ENCODE measurements at places on chromosomes 16 and 17. TPM values are rescaled to one million over a fixed set of nuclear protein-coding genes. Genes with fewer than 3 reads are reported as not detected.

Gene FNDC8
- not detected for polyA plus RNA-seq

Gene GAS7
- polyA plus RNA-seq, result 6.7 TPM

DNA sequence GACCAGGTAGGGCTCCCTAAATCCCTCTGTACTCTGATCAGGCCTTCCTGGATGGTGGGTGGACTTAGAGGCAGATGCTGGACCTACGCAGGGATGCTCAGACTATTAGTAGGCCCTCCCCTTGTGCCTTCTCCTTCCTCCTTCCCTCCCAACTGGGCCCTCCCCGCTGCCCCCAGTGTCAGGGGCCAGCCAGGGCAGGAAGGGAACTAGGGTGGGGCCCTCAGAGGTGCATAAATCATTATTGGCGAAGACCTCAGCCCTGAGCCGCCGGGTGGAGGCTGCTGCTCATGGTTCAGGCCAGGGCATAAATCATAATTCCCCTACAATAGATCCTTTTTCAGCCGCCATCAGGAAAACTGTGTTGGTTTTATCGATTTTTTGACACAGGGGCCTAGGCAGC lies 81.4 kb downstream of the MRM1 start:
- H3K4me3 ChIP-seq, result no peak overlapping the region
- H3K27ac ChIP-seq, result no peak overlapping the region
- H3K27me3 ChIP-seq, result no peaks in the 10 kb centered on the region
- H3K4me1 ChIP-seq, result no peaks in the 10 kb centered on the region
- DNase-seq, result no peak

DNA sequence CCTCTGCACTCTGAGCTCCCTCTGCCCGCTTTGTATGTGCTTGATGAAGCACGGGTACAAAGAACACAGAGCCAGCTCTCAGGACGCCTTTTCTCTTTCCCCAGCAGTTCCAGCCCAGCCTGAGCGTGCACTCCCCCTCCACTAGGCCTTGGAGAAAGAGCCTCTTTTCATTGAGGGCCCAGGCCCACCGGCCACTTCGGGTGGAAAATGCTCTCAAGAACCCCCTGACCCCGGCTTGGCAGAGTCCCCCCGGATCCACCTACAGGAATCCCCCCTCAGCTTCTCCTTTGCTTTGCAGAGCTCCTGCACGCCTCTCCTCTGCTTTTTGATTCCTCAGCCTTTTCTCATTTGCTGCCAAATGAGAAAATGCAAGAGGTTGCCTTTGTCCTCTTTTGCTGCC lies 30.2 kb downstream of the MRC2 start:
- DNase-seq, result no peak
- no peak overlapping the region for H3K27ac ChIP-seq
- H3K4me3 ChIP-seq, result no peak overlapping the region
- H3K36me3 ChIP-seq, result no peaks in the 10 kb centered on the region
- no peaks in the 10 kb centered on the region for H3K27me3 ChIP-seq

GRCh38 chr16:85867189-85867588 lies 31.8 kb upstream of the IRF8 start:
- no peak for DNase-seq
- no peak overlapping the region for H3K4me3 ChIP-seq
- H3K27me3 ChIP-seq, result peaks cover 62% of the 10 kb centered on the region
- no peaks in the 10 kb centered on the region for H3K36me3 ChIP-seq

- H3K36me3 ChIP-seq, result no peaks in the 10 kb centered on the region
- peak overlapping the region; percentile 42 for H3K27ac ChIP-seq
- peak; percentile 87 for DNase-seq
- H3K27me3 ChIP-seq, result no peaks in the 10 kb centered on the region
Measured at GRCh38 chr16:82192665-82193064, 22.6 kb upstream of the MPHOSPH6 start.

DNA sequence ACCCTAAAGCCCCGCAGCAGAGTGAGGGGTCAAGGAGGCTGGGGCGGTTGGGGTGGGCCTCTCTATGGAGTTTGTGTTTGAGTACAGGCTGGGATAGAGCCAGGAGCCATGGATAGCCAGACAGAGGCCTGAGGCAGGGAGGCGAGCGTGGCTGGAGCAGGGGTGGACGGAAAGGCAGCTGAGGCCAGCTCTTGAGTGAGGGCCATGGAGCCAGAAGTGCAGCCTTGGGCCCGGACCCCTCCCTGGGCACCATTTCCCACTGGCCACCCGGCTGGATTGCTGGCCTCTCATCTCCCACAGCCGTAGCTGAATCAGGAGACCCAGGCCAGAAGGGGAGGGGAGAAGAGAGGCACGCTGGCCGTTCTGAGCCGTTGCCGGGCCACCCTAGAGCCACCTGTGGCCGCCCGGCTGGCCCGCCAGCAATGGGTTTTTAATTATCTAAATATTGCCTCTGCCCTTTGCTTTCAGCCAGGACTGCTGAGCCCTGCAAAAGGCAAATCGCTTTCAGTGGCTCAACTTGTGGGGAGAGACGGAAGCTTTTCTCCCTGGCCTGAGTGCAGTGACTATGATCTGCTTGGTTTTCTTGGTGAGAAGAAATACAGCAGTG lies 75.2 kb upstream of the GSE1 start:
- no peak overlapping the region for H3K4me3 ChIP-seq
- H3K4me1 ChIP-seq, result no peaks in the 10 kb centered on the region
- no peak for DNase-seq
- H3K36me3 ChIP-seq, result no peaks in the 10 kb centered on the region
- H3K27me3 ChIP-seq, result no peaks in the 10 kb centered on the region
- no peak overlapping the region for H3K27ac ChIP-seq

DNA sequence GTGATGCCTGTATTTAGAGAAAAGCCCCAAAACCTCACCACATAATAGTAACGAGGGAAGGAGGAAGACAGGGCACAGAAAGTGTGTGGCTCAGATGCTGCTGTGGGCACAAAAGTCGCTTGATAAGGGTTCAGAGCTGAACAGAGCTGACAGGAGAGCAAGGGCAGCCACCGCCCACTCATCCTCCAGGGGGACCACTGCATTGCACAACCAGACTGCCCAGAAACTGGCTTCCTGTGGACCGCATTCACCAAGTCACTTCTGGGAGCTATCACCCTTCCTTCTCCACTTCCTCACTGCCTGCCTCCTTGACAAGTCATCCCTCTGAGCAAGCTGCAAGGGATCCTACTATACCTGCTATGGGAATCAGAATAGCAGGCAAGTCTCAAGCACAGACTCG lies 512.4 kb upstream of the CDH11 start:
- no peaks in the 10 kb centered on the region for H3K27me3 ChIP-seq
- H3K27ac ChIP-seq, result no peak overlapping the region
- no peaks in the 10 kb centered on the region for H3K4me1 ChIP-seq
- no peaks in the 10 kb centered on the region for H3K36me3 ChIP-seq
- H3K4me3 ChIP-seq, result no peak overlapping the region
- DNase-seq, result peak; percentile 28

GRCh38 chr17:59356543-59357218 lies 25.2 kb downstream of the YPEL2 start:
- H3K27me3 ChIP-seq, result no peaks in the 10 kb centered on the region
- peak; percentile 62 for DNase-seq
- H3K36me3 ChIP-seq, result no peaks in the 10 kb centered on the region
- H3K4me3 ChIP-seq, result no peak overlapping the region
- H3K27ac ChIP-seq, result peak overlapping the region; percentile 80

DNA sequence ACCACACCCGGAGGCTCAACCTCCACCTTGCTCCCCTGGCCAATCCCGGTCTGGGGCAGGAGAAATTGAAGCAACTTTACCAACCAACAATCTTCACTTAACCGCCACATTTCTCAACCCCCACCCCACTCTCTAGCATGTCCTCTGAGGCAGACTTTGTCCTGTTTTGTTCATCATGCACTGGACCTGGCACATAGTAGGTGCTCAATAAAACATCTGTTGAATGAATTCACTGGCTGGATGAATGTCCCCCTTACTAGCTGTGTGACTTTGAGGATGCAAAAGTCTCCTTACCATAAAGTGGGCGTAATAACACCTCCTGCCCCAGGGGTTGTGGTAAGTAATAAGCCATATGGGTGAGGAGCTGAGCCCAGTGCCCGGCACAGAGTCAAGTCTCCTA lies 5.8 kb downstream of the SPPL2C start:
- no peak overlapping the region for H3K4me3 ChIP-seq
- H3K36me3 ChIP-seq, result no peaks in the 10 kb centered on the region
- no peak for DNase-seq
- H3K27ac ChIP-seq, result no peak overlapping the region
- no peaks in the 10 kb centered on the region for H3K4me1 ChIP-seq

- no peak overlapping the region for H3K27ac ChIP-seq
- H3K4me1 ChIP-seq, result no peaks in the 10 kb centered on the region
- H3K36me3 ChIP-seq, result peaks cover 17% of the 10 kb centered on the region
- DNase-seq, result no peak
Measured at GRCh38 chr16:1639282-1639681, 27.1 kb downstream of the CRAMP1 start.

GRCh38 chr17:57459286-57459915 lies 203.1 kb downstream of the MSI2 start:
- H3K4me3 ChIP-seq, result no peak overlapping the region
- no peak overlapping the region for H3K27ac ChIP-seq
- peak; percentile 60 for DNase-seq
- H3K27me3 ChIP-seq, result no peaks in the 10 kb centered on the region
- peaks cover 18% of the 10 kb centered on the region for H3K4me1 ChIP-seq

Gene PSMC3IP
- polyA plus RNA-seq, result 11.1 TPM

DNA sequence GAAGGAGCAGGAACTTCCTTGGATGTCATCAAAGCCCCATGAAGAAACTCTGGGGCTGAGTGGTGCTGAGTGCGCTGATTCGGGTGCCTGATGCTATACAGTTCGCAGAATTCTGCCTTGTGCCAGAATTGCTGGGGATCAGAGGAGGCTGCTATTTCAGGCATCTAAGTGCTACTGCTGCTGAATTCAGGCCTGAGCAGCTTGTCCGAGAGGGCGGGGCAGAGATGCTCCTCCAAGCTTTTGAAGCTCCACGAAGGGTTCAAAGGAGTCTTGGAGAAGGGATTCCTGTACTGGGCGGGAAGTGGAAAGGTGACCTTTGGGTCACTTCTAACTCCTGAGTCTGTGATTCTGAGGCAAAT lies 227.8 kb downstream of the CCDC182 start:
- no peaks in the 10 kb centered on the region for H3K36me3 ChIP-seq
- H3K4me1 ChIP-seq, result peaks cover 8% of the 10 kb centered on the region
- no peak overlapping the region for H3K4me3 ChIP-seq
- no peaks in the 10 kb centered on the region for H3K27me3 ChIP-seq
- H3K27ac ChIP-seq, result no peak overlapping the region

Gene SLC16A6
- polyA plus RNA-seq, result 0.16 TPM

Gene SLFN14
- not detected for polyA plus RNA-seq

GRCh38 chr17:14451729-14452191 lies 150.9 kb downstream of the HS3ST3B1 start:
- DNase-seq, result no peak
- H3K27ac ChIP-seq, result no peak overlapping the region
- no peak overlapping the region for H3K4me3 ChIP-seq
- no peaks in the 10 kb centered on the region for H3K27me3 ChIP-seq

DNA sequence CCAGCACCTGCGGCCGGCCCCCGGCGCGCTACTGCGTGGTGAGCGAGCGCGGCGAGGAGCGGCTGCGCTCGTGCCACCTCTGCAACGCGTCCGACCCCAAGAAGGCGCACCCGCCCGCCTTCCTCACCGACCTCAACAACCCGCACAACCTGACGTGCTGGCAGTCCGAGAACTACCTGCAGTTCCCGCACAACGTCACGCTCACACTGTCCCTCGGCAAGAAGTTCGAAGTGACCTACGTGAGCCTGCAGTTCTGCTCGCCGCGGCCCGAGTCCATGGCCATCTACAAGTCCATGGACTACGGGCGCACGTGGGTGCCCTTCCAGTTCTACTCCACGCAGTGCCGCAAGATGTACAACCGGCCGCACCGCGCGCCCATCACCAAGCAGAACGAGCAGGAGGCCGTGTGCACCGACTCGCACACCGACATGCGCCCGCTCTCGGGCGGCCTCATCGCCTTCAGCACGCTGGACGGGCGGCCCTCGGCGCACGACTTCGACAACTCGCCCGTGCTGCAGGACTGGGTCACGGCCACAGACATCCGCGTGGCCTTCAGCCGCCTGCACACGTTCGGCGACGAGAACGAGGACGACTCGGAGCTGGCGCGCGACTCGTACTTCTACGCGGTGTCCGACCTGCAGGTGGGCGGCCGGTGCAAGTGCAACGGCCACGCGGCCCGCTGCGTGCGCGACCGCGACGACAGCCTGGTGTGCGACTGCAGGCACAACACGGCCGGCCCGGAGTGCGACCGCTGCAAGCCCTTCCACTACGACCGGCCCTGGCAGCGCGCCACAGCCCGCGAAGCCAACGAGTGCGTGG lies 1.5 kb downstream of the NTN1 start:
- H3K27ac ChIP-seq, result no peak overlapping the region
- H3K36me3 ChIP-seq, result no peaks in the 10 kb centered on the region
- DNase-seq, result peak; percentile 55

GRCh38 chr16:48318630-48319029 lies 66.6 kb downstream of the SIAH1 start:
- H3K27me3 ChIP-seq, result no peaks in the 10 kb centered on the region
- no peak overlapping the region for H3K27ac ChIP-seq
- H3K36me3 ChIP-seq, result peaks cover 7% of the 10 kb centered on the region
- no peak overlapping the region for H3K4me3 ChIP-seq
- no peak for DNase-seq
- peaks cover 31% of the 10 kb centered on the region for H3K4me1 ChIP-seq

Gene LGALS9B
- polyA plus RNA-seq, result not detected

Gene INCA1
- polyA plus RNA-seq, result 1.2 TPM

GRCh38 chr16:71493213-71493612 lies 4.1 kb upstream of the ZNF19 start:
- no peak for DNase-seq
- H3K27ac ChIP-seq, result no peak overlapping the region
- H3K4me3 ChIP-seq, result no peak overlapping the region
- no peaks in the 10 kb centered on the region for H3K36me3 ChIP-seq
- H3K27me3 ChIP-seq, result no peaks in the 10 kb centered on the region

Gene CNGB1
- not detected for polyA plus RNA-seq

GRCh38 chr17:46003907-46004748 lies 5.1 kb downstream of the STH start:
- no peaks in the 10 kb centered on the region for H3K36me3 ChIP-seq
- H3K4me1 ChIP-seq, result no peaks in the 10 kb centered on the region
- H3K27me3 ChIP-seq, result no peaks in the 10 kb centered on the region

DNA sequence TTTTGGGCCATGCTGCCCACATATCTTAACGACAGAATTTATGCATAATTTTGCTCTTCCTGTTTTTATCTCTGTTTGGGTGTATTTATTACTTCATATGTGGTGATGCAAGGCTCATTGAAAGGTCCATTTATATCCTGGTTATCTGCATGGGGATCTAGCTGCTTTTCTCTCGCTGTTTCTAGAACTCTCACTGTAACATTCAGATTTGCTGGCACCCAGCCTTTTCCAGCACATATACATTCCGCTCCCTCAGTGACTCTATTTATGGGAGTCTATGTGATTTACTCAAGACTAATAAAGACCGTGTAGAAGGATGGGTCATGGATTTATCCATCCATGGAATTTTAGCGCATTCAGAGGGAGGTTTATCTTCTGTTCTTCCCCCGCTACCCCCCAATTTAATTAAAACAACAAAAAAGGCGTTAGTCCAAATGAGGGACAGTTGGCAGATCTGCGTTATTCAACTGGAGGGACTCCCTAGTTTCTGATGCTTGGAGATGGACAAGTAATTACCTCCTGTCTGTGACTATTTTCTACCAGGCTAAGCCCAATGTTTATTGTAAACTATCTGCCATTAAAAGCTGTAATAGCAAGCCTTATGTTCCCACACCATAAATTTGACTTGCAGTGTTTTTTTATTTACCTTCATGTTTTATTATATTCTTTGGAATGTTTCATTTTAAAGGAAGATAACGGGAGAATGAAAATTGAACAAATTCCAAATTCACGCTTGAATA lies 19.8 kb upstream of the MARCHF10 start:
- peak overlapping the region; percentile 29 for H3K27ac ChIP-seq
- no peaks in the 10 kb centered on the region for H3K36me3 ChIP-seq
- H3K27me3 ChIP-seq, result no peaks in the 10 kb centered on the region

- H3K4me3 ChIP-seq, result no peak overlapping the region
- H3K36me3 ChIP-seq, result no peaks in the 10 kb centered on the region
- DNase-seq, result peak; percentile 79
- no peaks in the 10 kb centered on the region for H3K27me3 ChIP-seq
Measured at GRCh38 chr17:59859444-59860025, 33.2 kb downstream of the TUBD1 start.

All from GM23248 (cell line).